ENCODE measurements at places on chromosomes 12 and 14.
A peak's percentile ranks its signal among the peaks of the same experiment; 100 is the strongest.

DNA sequence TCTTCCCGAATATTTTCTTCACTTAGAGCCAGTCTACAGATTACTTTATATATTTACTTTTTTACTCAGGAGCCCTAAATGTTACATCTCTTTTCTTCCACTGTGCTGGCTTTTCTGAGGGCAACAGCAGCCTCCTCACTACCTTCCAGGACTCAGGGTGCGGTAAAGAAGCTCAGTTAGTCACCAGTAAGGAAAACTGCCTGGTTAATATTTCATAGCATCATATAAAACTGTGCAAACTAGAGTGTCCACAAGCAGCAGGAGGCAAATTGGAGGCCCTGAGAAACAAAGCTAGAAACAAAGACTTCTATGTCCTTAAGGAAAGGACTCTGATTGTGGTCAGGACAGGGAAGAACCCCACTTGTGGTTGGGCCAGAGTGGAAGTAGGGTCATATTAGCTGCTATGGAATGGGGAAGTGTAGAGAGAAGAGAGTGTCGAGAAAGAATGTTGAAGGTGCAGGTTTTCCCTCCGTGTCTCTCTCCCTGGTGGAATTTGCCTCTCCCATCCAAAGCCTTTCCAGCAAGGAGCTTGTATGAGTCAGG lies 220.1 kb downstream of the SLC15A4 start:
- no peak for DNase-seq

DNA sequence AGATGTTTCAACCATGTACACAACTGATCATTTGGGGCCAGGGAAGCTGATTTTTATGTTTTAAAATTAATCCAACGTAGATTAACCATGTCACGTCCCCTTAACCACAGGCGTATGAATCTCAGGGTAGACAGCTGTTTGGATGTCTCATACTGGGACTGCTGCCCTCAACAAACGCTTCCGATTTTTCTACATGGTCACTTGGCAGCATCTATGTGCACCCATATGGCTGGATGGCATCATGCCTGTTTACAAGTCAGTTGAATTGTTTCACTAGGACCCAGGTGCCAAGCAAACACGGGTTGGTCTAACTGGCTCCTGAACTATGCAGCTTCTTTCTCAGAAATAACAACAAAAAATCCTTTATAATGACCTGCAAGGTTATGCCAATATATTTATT lies 393.8 kb downstream of the NPAS3 start:
- DNase-seq: no peak

GRCh38 chr14:43647302-43647701 lies 859.8 kb downstream of the FSCB start:
- DNase-seq: no peak

DNA sequence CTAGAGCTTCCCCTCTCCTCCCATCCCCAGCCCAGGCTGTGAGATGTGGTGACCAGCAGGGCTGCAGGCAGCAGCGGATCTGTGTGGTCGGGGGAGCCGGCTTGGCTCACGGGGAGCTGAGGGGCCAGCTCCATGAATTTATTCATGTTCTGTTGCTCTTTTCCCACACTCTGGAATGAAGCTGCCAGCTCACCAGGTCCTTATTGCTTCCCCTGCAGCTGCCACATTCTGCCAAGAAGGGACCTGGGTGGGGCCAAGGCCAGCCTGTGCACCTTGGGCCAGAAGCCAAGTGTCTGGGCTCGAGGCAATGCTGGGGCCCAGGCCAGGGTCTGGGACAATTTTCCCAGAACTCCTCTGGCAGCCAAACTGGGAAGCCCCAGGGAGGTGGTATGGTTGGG lies 2.5 kb upstream of the C1QL4 start:
- DNase-seq: no peak

DNA sequence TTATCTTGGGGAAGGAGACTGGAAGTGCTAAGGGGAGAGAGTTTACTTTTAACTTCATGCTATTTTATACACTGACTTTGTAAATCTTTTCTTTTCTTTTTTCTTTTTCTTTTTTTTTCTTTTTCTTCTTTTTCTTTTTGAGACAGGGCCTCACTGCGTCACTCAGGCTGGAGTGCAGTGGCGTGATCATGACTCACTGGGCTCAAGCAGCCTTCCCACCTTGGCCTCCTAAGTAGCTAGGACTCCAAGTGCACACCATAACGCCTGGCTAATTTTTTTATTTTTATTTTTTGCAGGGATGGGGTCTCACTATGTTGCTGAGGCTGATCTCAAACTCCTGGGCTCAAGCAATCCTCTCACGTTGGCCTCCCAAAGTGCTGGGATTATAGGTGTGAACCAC lies 294.6 kb upstream of the PRICKLE1 start:
- no peak for DNase-seq

DNA sequence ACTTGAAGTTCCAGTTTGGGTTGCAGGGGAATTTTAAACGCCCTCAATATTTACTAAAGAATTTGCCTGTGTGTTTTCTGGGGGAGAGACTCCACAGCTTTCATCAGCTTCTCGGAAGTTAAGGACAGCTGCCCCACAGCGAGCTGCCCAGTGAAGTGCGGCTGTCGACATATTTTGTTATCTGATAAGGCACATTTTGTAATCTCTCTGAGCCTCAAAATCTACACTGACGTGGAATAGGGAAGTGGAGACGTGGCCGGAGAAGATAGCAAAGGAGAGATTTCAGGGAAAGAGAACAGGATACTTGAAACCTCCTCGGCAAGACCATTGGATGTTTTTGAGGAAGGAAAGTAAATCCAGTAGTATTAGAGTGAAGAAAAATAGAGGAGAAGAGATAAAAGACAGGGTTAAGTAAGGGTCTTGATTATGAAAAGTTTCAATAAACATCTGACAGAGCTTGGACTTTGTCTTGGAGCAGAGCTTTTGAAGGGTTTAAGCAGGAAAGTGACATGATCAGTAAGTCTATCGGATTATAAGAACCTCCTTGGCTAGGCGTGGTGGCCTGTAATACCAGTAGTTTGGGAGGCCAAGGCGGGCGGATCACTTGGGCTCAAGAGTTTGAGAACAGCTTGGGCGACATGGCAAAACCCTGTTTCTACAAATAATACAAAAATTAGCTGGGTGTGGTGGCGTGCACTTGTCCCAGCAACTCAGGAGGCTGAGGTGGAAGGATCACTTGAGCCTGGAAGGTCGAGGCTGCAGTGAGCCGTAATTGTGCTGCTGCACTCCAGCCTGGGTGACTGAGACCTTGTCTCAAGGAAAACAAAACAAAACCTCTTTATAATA lies 1.1 kb downstream of the POLR3B start:
- DNase-seq: peak; percentile 69

DNA sequence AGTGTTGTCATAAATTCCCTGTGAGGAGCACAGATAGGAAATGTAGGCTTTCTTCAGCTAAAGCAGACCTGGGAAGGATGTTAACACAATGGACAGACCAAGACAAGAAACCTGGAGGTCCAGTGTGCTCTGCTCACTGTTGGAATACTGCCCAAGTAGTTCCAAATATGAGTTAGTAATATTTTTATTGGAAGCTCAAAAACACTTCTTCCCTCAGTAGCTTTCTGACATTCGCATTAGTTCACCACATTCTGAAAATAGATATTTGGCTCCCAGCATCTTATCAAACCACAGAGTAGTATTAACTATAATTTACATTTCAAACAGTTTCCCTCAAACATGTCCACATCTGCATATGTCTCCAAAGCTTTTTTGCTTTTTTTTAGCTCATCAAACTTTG lies 74.8 kb upstream of the PYGL start:
- DNase-seq: no peak

- peak; percentile 58 for DNase-seq
These were observed 214.9 kb downstream of the ADAMTS20 start for GRCh38 chr12:43336962-43337555.

DNA sequence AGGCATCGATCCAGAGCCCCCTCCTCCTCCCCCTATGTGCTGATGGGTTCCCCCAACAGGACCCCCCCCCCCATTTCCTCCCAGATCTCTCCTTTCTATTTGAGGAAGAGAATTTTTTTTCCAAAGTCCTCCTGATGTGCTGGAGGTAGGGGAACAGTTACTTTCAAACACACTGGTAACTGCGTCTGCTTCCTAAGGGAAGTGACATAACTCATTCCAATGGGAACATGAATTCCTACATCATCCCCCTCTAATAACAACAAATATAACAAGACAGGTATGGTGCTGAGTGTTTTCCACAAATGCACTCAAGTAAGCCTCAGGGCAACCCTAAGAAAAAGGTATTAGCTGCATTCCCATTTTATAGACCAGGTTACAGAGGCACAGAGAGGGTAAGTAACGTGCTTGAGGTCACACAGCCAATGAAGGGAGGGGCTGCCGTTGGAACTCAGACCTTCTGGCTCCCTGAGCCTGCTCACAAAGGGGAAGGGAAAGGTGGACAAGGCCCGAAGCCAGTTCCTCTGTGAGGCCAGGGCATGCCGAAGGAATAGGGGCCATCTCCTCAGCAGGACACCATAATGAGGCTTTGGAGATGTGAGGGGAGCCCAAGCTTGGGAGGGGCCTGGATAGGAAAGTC lies 121.1 kb upstream of the NCOR2 start:
- DNase-seq: no peak

DNA sequence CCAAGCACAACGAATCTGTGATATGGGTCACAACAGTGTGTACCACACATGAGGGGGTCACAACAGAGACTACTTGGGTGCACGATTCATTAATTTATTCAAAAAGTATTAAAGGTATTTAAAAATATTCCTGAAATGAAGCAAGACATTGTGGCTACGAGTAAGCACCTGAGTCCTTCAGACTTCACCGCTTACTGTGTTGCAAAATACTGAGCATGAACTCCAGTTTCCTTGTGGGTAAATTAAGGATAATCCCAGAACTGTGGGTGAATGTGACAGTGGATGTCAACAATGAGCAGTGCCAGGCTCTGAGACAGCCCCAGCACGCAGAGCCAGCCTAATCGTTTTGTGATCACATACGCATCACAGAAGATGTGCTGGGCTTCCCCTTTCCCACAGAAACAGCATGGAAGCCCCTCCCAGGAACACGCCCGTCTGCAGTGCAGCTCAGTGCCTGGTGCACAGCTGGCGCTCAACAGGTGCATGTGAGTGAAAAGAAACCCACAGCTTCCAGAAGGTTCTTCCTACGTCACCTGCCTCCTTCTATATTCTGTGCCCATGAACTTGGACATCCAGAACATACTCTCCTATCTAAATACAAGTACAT lies 29.1 kb downstream of the CDC42BPB start:
- DNase-seq: peak; percentile 13

DNA sequence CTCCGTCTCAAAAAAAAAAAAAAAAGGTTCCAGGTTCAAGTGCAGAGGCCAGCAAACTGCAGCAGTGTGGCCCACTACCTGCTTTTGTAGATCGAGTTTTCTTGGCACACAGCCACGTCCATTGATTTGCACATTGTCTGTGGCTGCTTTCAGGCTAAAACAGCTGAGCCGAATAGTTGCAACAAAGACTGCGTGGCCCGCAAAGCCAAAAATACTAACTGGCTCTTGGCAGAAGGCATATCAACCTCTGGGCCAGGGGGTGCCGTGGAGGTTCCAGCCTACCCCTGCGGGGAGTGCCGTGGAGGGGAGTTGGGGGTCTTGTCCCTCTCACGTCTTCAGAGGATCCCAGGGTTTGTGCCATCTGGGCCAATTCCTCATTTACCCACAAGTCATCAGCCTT lies 170.1 kb downstream of the ADGRD1 start:
- DNase-seq: no peak

DNA sequence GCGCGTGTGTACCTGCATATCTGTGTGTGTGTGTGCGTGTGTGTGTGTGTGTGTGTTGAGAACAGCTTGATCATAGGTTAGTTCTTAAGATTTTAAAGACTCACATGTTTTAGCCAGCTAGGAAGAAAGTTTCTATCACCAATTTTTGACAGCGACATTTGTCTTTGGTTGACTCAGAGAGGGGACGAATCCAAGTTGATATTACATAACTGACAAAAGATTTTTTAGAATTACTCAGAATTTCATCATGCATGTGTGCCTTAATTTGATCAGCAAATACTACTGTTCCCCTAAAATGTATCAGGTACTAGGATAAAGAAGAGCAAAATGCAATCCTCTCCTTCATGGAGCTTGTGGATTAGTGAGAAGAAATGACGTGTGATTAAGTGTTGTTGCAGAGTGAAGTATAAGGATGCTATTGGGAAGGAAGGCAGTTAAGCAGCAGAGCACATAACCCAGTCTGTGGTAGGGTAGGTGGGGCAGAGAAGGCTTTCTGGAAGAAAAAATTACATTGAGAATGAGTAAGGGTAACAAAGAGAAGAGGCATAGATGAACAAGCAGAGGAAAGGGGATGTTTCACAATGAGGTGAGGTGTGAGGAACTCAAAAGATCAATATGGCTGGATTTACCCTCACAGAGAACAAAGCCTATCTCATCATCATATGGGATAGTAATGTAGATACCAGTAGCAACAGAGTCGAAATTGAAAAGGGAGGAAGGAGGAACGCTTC lies 77.5 kb downstream of the ELK3 start:
- DNase-seq: no peak

GRCh38 chr12:22860926-22861325 lies 236.0 kb downstream of the ETNK1 start:
- DNase-seq: no peak

DNA sequence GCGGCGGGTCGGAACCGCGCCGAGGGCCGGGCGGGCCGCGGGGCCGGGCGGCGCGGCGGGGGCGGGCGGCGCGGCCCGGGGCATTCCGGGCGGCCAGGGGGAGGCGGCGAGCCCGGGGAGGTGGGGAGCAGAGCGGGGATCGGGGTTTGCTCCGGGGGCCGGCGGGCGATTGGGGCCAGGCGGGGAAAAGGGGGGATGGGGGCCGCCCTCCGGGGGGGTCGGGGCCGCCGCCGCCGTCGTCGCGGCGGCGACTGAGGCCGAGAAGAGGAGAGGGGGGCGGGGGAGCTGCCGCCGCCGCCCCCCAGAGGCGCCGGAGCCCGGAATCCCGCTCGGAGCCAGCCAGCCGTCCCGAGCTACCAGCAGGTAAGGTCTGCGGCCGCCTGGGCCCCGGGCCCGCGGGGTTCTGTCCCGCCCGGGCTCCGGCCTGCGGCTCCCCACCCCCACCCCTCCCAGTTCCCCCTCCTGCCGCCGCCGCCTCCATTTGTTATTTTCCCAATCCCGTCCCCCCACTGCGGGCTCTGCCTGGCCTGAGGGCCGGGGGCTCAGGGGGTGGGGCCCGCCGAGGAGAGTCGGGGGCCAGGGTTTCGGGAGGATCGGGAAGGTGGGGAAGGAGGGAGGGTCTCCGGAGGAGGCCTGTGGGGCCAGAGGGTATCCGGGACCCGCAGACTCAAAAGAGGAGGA lies 403 bp downstream of the ATN1 start:
- DNase-seq: no peak

- DNase-seq: no peak
These were observed 7.7 kb downstream of the CLBA1 start for GRCh38 chr14:104993306-104993705.

- peak; percentile 12 for DNase-seq
These were observed 210.0 kb downstream of the PPM1H start for GRCh38 chr12:62724947-62725451.

- DNase-seq: no peak
These were observed 681.4 kb upstream of the FBXO33 start for GRCh38 chr14:40113671-40114070.

GRCh38 chr12:52132754-52133161 lies 53.3 kb downstream of the SMIM41 start:
- DNase-seq: no peak
